ENCODE measurements at places on chromosomes 1 and 21. TPM values are rescaled to one million over a fixed set of nuclear protein-coding genes. Genes with fewer than 3 reads are reported as not detected.

Gene VPS13D
- 30.8 TPM for total RNA-seq

Gene KHDRBS1
- 175 TPM for total RNA-seq

Gene FCRL1
- total RNA-seq = not detected

- no peak for DNase-seq
- peaks cover 18% of the 10 kb centered on the region for H3K36me3 ChIP-seq
- no peak overlapping the region for H3K4me3 ChIP-seq
- peaks cover 2% of the 10 kb centered on the region for H3K27me3 ChIP-seq
Measured at GRCh38 chr1:198809247-198809646, 170.4 kb downstream of the PTPRC start.

DNA sequence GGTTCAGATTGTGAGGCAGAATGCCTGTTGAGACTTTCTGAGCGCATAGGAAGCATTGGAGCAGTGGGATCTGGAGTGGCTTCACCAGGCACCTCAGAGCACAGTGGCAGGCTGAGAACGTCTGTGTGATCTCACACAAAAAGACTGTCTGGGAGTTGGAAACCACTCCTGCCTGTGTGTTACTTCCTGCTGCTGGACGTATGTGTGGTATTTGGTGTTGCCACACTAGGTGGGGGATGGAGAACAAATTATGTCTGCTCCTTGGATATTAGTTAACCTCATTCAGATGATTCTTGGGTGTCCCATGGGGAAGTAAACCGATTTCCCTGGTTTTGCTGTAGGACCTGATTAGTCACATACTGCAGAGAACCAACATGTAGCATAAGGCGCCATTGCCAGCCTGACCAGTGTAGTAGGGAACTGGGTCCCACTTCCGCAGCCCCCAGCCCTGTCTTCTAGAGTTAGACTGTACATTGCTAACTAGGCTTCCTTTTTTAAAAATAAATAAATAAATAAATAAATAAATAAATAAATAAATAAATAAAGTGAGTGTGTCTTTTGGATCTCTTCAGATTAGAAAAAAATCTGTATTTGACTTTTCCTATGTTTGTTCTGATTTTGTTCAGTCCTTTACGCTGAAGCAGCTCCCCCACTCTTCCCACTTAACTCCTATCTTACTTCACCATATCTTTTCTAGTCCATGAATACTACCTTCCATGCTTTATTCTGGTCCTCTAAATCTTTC lies 26.9 kb downstream of the UCK2 start:
- H3K4me1 ChIP-seq = peaks cover 55% of the 10 kb centered on the region
- H3K4me3 ChIP-seq = no peak overlapping the region
- no peak for DNase-seq
- no peaks in the 10 kb centered on the region for H3K36me3 ChIP-seq
- H3K27me3 ChIP-seq = no peaks in the 10 kb centered on the region

GRCh38 chr1:27476237-27476636 lies 13.7 kb downstream of the WASF2 start:
- no peaks in the 10 kb centered on the region for H3K27me3 ChIP-seq
- peak overlapping the region; percentile 52 for H3K27ac ChIP-seq
- peaks cover 39% of the 10 kb centered on the region for H3K4me1 ChIP-seq
- peaks cover 27% of the 10 kb centered on the region for H3K36me3 ChIP-seq
- no peak overlapping the region for H3K4me3 ChIP-seq

Gene HUNK
- 0.33 TPM for total RNA-seq

DNA sequence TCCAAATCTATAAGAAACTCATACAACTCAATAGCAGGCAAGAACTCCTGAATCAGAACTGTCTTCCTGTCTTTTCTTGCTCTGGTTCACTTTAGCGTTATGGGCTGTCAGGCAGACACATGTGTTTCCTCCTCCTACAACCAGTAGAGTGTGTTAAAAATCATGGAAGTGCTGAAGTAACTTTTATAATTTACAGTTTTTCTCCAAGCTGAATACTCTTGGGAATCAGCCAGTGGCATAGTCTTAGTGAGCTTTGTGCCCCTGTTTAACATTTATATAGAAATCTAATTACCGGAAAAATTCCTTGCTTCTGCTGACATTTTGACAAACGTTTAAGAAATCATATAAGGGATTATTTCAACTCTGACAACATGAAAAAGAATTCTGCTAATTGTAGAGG lies 113.1 kb upstream of the RGS18 start:
- no peaks in the 10 kb centered on the region for H3K36me3 ChIP-seq
- no peaks in the 10 kb centered on the region for H3K27me3 ChIP-seq
- H3K4me1 ChIP-seq = no peaks in the 10 kb centered on the region
- no peak overlapping the region for H3K4me3 ChIP-seq

- H3K27ac ChIP-seq = no peak overlapping the region
- H3K27me3 ChIP-seq = no peaks in the 10 kb centered on the region
- H3K4me1 ChIP-seq = no peaks in the 10 kb centered on the region
- H3K4me3 ChIP-seq = no peak overlapping the region
Measured at GRCh38 chr1:88488237-88488636, 195.8 kb upstream of the PKN2 start.

DNA sequence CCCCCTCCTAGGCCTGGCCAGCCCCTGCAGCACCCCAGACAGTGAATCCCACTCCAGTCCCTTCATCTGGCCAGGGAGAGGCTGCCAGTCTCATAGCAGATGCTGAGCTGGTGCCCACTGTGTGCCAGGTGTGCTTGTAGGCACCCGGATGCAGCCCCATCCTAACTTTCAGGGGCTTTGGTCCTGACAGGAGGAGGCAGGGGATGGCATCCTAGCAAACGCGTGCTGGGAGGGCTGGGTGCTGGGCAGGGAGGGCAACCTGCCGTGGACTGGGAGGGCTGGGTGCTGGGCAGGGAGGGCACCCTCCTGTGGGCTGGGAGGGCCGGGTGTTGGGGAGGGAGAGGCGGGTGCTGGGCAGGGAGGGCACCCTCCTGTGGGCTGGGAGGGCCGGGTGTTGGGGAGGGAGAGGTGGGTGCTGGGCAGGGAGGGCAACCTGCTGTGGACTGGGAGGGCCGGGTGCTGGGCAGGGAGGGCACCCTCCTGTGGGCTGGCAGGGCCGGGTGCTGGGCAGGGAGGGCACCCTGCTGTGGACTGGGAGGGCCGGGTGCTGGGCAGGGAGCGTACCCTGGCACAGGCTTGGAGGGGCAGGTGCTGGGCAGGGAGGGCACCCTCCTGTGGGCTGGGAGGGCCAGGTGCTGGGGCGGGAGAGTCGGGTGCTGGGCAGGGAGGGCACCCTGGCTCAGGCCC lies 35.3 kb downstream of the SLC19A1 start:
- no peak overlapping the region for H3K27ac ChIP-seq
- no peak for DNase-seq
- no peak overlapping the region for H3K4me3 ChIP-seq
- peaks cover 4% of the 10 kb centered on the region for H3K4me1 ChIP-seq
- no peaks in the 10 kb centered on the region for H3K36me3 ChIP-seq
- H3K27me3 ChIP-seq = no peaks in the 10 kb centered on the region

GRCh38 chr1:206559672-206559995 lies 52.3 kb downstream of the RASSF5 start:
- H3K4me1 ChIP-seq = peaks cover 73% of the 10 kb centered on the region
- peak overlapping the region; percentile 93 for H3K27ac ChIP-seq
- peaks cover 68% of the 10 kb centered on the region for H3K36me3 ChIP-seq
- peak overlapping the region; percentile 98 for H3K4me3 ChIP-seq

DNA sequence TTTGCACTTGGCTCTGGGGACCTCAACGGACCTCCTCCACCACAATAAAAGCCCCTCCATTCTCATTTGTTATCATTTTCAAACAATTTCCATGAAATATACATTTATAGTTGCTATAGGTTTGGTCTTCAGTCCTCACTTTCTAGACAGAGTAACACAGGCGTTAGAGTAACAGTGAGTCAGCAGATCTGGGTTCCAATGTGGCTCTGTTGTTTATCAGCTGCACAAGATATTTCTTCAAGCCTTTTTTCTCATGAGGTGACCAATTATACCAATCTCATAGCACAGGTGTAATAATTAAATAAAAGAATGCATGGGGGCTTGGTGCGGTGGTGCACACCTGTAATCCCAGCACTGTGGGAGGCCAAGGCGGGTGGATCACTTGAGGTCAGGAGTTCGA lies 32.8 kb upstream of the PSMB2 start:
- no peak overlapping the region for H3K27ac ChIP-seq
- H3K36me3 ChIP-seq = no peaks in the 10 kb centered on the region
- no peak for DNase-seq
- H3K4me1 ChIP-seq = peaks cover 5% of the 10 kb centered on the region
- peaks cover 15% of the 10 kb centered on the region for H3K27me3 ChIP-seq

DNA sequence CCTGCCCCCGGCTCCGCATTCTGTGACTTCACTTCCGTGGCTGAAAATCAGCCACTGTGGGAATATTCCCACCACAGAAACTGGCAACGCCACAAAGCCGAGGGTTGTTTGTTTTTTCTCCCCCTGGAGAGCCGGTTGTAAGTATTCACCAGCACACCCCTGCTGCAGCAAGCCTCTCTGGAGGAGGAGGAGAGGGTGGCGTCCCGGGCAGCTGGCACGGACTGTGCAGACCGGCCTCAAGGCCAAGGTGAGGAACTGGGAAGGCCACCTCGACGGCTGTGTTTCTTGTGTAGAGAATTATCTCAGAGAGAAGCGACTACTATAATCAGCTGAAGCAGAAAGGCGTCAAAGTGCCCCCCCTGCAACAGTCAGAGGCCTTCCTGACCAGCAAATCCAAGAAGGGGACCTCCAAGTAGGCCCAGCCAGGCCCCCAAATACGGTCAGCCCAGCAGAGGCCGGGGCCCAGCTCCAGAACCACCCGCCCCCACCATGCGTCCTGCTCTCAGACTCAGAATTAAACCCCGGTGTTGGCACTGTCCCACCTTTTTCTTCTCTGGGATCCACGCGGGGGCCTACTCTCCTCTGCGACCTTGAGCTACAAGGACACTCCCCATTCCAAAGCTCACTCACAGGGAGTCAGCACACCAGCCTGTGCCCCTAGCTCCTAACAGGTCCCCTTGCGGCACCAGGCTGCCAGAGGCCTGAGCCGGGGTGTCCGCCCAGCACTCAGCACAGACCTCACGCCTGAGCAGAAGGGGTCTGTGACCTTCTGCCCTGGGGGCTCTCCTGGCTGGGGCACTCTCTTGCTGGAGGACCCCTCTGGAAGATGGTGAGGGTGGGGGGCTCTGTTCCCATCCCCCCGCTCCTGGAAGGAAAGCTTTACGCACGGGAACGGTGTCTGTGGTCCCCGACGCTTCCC lies 1.2 kb upstream of the SMIM1 start:
- DNase-seq = no peak
- peak overlapping the region; percentile 81 for H3K4me3 ChIP-seq
- peak overlapping the region; percentile 58 for H3K27ac ChIP-seq
- H3K36me3 ChIP-seq = no peaks in the 10 kb centered on the region
- peaks cover 9% of the 10 kb centered on the region for H3K4me1 ChIP-seq

DNA sequence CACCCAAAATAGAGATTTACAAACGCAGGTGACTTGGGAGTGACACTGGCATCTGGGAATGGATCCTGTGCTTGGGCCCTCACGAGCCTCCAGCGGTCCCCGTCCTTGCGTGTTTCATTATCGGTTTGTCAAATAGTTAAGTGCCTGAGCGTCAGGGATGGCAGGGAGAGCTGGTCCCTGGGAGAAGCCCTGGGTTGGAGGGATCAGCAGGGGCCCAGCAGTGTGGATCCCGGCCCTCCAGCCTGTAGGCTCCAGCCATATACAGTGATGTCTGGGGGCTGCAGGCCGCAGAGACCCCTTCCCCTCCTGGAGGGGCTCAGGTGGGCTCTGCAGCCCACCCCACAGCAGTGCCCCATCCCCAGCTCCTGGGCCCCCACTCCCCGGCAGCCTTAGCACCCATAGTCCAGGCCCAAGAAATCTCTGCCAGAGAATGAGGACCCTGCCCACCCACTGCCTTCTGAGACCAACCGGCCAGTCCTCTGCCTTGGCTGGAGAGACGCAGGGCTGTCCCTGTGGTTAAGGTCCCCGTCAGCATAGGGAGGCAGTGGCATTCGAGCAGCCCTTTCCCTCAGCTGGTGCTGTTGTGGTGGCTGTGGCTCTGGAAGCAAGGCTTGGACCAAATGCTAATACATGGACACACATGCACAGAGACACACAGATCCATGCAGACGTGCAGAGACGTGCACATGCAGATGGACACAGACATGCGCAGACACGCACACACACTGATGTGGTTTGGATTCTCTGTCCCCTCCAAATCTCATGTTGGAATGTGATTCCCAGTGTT lies 2.4 kb upstream of the SLC19A1 start:
- no peak for DNase-seq
- no peak overlapping the region for H3K27ac ChIP-seq
- no peaks in the 10 kb centered on the region for H3K27me3 ChIP-seq
- H3K4me1 ChIP-seq = peaks cover 21% of the 10 kb centered on the region
- no peak overlapping the region for H3K4me3 ChIP-seq
- peaks cover 13% of the 10 kb centered on the region for H3K36me3 ChIP-seq

- H3K27me3 ChIP-seq = peaks cover 45% of the 10 kb centered on the region
- H3K4me3 ChIP-seq = peak overlapping the region; percentile 80
- H3K4me1 ChIP-seq = peaks cover 5% of the 10 kb centered on the region
Measured at GRCh38 chr1:904310-904950, 19.3 kb upstream of the SAMD11 start.

DNA sequence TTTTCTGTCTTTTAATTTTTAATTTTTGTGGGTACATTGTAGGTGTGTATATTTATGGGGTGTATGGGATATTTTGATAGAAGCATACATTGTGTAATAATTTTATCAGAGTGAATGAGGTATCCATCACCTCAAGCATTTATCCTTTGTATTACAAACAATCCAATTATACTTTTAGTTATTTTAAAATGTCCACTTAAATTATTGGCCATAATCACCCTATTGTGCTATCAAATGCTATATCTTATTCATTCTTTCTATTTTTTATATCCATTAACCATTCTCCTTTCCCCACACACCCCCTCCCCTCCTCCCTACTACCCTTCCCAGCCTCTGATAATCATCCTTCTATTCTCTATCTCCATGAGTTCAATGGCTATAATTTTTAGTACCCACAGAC lies 70.2 kb upstream of the TSHB start:
- no peak overlapping the region for H3K4me3 ChIP-seq
- H3K4me1 ChIP-seq = peaks cover 2% of the 10 kb centered on the region
- no peaks in the 10 kb centered on the region for H3K36me3 ChIP-seq
- no peak overlapping the region for H3K27ac ChIP-seq
- H3K27me3 ChIP-seq = peaks cover 22% of the 10 kb centered on the region
- no peak for DNase-seq

GRCh38 chr1:111739925-111740765 lies 950 bp upstream of the INKA2 start:
- H3K4me3 ChIP-seq = peak overlapping the region; percentile 96
- DNase-seq = peak; percentile 74
- peaks cover 21% of the 10 kb centered on the region for H3K4me1 ChIP-seq
- H3K36me3 ChIP-seq = no peaks in the 10 kb centered on the region

- H3K4me1 ChIP-seq = peaks cover 15% of the 10 kb centered on the region
- no peak for DNase-seq
- H3K4me3 ChIP-seq = no peak overlapping the region
- H3K27me3 ChIP-seq = peaks cover 4% of the 10 kb centered on the region
Measured at GRCh38 chr1:110717179-110717578, 42.4 kb upstream of the KCNA3 start.
